ENCODE measurements at places on chromosomes 16 and 17. TPM values are rescaled to one million over a fixed set of nuclear protein-coding genes. Genes with fewer than 3 reads are reported as not detected.

GRCh38 chr17:43169561-43170139, 1.4 kb upstream of the NBR1 start:
- peak; percentile 34 for DNase-seq

Gene FBXO39
- total RNA-seq: not detected

GRCh38 chr17:50993544-50993943, 127.1 kb downstream of the SPAG9 start:
- DNase-seq: no peak

DNA sequence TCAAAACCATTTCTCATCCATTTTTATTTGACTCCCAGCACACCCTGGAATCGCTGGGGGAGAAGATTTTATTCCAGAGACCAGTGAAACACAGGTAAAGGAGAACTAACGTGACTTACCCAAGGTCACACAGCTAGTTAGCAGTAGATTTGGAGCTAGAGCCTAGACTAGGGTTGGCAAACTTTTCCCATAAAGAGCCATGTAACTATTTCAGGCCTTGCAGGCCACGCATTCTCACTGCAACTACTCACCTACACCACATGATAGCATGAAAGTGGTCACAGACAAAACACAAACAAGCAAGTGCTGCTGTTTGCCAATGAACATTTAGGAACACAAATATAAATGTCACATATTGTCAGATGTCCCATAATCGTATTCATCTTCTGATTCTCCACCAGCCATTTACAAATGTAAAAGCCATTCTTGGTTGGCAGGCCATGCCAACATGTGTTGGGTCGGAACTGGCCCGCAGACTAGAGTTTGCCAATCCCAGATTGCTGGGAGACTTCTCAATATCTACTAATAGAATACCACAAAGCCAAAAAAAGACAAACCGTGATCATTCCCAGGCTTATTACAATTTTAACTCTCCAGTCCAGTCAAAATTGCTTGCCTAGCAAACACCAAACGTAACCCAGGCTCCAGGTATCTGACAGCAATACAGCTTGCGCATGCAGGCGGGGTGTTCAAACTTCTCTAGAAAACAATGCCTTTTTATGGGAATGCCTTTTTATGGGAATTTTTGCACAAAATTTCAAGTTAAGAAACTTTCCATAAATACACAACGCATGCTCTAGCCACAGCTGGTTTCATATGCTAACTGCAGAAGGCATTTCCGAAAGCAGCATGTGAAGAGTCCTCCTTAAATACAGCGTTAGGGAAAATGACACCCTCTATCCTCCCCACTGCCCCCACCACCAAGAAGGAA, 20.9 kb downstream of the ZFHX3 start:
- DNase-seq: no peak

GRCh38 chr17:8789743-8790142, 9.4 kb downstream of the MFSD6L start:
- no peak for DNase-seq

GRCh38 chr17:9986754-9987382, 81.8 kb upstream of the RCVRN start:
- no peak for DNase-seq

Gene RAP1GAP2
- total RNA-seq: 14.0 TPM

DNA sequence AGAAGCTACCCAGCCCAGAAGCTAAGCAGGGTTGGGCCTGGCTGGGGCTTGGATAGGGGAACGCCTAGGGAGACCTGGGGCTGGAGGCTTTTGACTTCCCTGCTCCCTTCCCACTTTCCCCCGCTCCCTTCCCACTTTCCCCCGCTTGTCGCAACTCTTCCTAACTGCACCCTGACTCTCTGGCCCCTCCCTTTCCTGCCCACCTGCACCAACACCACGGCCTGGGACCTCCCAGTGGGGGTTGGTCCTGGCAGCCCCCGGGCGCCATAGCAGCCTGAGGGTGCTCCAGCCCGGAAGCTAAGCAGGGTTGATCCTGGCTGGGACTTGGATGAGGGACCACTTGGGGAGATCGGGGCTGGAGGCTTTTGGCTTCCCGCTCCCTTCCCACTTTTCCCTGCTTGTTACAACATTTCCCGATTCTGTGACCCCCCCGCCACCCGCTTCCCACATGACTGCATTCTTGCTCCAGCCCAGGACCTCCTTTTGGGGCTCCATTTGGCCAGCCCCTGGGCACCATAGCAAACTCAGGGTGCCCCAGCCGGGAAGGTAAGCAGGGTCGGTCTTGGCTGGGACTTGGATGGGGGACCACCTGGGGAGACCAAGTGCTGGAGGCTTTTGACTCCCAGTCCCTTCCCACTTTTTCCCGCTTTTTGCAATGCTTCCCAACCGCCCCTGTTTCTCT, 2287.0 kb downstream of the TP53TG3F start:
- DNase-seq: no peak

- no peak for DNase-seq
Measured at GRCh38 chr16:10182222-10183053, at the start of gene GRIN2A. Gene GRIN2A (minus strand): TSS chr16:10182428. CDS start chr16:10180411, 2,017 bp downstream.

GRCh38 chr16:84177741-84178073, 9.2 kb downstream of the TAF1C start:
- DNase-seq: no peak

GRCh38 chr16:50281391-50282009, 15.1 kb downstream of the ADCY7 start:
- DNase-seq: no peak

DNA sequence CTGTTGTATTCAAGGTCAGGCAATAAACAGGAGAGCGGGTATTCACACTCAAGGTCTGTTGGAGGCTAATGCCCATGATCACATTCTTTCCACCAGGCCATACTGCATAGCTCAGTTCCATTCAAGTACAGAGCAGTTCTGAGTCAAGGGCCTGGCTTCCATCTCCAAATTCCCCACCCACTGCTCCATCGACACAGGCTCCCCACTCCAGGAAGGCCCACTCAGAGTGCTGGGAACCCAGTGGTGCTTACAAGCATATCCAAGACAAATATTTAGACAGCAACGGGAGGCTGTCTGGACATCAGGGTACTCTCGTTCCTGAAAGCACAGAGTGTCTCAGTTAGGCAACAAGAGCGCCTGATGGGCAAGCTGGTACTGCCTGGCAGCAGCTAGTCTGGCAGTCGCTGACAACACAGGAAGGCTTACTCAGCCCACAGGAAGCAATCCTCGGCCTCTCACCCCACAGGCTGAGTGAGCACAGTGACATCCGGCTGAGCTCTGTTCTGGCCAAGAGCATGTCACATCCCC, 40.9 kb downstream of the RFFL start:
- DNase-seq: no peak

DNA sequence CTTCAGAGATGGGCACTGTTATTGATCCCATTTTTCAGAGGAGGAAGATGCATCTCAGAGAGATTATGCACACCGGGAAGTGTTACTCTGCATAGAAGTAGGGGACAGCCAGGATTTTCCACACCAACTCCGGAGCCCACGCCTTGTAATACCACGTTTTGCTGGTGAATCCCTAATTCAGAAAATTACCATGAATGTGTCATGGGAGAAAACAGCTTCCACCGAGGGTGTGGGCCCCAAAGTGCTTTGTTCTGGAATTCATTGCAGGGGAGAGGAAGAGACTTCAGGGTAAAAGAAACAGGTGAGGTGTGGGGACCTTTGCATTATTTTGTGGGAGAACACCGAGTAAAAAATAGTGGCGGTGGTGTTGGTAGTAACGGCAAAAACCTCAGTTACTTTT, 1051.4 kb upstream of the RBFOX1 start:
- DNase-seq: no peak

Gene RHBDL1
- total RNA-seq: 7.8 TPM

DNA sequence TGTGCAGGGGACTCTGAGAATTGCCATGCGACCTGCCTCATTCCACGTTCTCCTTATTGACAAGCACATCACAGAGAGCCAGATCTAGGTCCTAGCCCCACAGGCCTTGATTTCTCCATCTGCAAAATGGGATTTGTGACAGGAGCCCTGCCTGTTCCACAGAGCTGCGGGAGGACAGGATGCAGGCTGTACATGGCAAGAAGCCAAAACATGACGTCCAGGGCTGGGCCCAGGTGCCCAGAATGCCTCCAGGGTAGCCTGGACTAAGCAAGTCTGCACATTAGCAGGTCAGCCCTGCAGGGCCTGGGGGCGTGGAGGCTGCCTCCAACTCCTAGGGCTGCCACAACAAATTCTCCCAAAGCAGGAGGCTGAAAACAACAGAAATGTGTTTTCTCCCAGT, 235.7 kb upstream of the SDK2 start:
- DNase-seq: no peak

DNA sequence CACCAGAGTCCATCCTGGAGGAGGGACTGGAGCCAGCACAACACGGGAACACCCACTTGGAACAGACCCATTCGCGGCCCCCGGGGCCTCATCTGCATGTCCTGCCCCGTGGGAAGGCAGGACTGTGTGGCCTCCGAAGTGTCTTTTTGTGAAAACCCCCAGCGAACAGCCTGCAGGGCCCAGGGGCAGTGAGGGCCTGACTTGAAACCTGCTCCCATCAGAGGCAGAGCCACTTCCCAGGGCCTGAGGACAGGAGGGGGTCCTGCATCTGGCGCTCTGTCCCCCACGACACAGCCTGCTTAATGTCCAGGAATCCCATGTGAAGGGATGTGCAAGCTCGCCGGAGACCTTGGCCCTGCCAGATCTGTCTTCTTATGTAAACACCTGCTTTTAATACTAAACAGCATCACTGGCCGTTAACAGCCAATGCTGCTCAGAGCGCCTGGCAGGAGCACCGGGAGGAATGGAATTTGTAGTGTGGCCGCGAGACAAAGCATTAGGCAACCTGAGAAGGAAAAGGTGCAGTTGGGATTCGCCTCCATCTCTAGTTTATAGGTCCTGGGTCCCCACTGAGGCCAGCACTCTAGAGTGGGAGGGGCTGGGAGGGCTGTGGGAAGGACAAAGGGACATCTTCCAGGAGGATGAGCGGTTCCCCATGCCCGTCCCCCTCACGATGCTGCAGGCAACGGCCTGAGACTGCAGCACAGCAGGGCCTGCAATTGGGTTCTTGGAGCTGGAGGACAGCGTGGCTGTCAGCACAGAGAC, 9.6 kb upstream of the EVPL start:
- no peak for DNase-seq

Data from HT-29 (cell line).